A549 treated with DMSO at 1 μM for 4 hours (cell line): ENCODE measurements at places on chromosomes 12 and 14. TPM values are rescaled to one million over a fixed set of nuclear protein-coding genes. Genes with fewer than 3 reads are reported as not detected.

Gene RILPL1
- total RNA-seq, result 9.3 to 13.8 TPM (median 12.2 TPM) in 5 replicates

Gene RFX4
- total RNA-seq, result not detected in 5 replicates

Gene TCL1B
- total RNA-seq, result not detected in 5 replicates

Gene VRTN
- total RNA-seq, result not detected in 5 replicates

Gene SALL2
- 0.89 to 1.3 TPM (median 1.0 TPM) in 5 replicates for total RNA-seq

Gene CACNA2D4
- not detected in 5 replicates for total RNA-seq

Gene HOXC9
- total RNA-seq, result 7.6 to 12.5 TPM (median 11.6 TPM) in 5 replicates

Gene FAR2
- total RNA-seq, result not detected in 5 replicates
